ENCODE measurements at places on chromosomes 11 and 22.

DNA sequence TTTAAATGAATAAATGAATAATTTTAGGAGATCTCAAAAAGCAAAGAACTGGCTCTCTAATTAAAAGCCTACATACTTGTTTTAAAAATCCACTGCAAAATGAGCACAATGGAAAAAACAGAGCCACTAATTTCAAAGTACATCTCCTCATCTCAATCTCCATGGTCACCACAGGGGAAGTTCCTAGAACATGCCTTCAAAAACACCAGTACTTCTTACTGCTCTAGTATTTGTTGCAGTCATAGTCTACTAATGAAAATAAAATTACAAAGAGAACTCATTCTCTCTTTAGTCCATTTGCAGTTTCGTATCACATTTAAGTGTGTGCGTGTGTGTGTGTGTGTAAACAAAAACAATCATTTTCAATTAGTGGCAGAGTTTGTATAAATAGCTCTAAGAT is 54.0 kb downstream of the PIK3C2A start:
- DNase-seq, result no peak

- no peak for DNase-seq
Observed at GRCh38 chr11:2089536-2090165, 49.5 kb downstream of the IGF2 start.

GRCh38 chr11:21485006-21485405 is 707.9 kb upstream of the ANO5 start:
- no peak for DNase-seq

DNA sequence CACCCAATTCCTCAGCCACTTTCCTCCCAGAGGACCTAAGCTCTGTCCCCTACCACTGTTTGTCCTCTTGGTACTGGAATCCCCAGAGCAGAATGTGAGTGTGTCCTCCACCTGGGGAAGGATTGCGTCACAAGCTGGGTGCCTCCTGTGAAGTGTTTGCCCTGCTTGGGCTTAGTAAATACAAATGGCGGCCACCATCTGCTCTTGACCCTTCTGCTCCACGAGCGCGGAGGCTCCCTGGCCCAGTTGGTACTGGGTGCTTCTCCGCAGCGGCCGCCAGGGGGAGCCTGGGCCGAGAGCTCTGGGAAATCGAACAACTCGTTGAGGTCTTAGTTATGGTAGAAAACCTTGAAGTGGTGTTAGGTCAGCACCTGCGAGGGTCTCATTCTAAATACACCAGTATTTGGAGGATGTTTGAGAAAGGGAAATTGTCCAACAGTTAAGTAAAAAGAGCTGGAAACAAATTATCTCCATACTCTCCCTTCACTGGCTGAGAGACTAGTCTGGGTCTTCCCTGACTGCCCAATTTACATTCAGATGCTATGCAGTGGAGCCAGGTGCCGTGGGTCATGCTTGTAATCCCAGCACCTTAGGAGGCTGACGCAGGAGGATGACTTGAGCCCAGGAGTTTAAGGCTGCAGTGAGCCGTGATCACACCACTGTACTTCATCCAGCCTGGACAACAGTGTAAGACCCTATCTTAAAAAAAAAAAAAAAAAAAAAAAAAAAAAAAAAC is 74.6 kb upstream of the TEAD1 start:
- no peak for DNase-seq

DNA sequence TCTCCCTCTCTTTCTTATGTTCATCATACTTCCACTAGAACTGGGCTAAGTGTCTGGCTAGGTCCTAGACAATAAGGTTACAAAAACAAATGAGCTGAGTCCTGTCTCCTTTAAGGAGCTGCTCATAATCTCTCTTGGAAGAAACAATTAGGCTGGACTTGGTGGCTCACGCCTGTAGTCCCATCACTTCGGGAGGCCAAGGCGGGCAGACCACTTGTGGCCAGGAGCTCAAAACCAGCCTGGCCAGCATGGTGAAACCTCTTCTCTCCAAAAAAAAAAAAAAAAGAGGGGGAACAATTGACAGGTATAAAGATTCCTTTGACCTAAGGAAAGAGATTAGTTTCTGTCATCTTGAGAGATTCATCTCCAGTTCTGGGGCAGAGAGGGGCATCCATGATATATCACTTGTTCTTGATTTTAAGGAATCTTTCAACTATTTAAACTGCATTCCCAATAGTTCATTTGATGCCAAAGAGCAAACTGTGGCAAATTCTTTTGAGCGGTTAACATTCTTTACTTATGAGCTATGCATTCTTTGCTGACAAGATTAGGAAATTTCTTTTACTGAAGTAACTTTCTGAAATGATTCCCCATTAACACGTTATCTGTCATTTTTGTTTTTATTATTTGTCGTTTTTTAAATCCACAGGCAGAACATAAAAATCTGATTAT is 125.5 kb downstream of the C11orf87 start:
- DNase-seq, result peak; percentile 32

DNA sequence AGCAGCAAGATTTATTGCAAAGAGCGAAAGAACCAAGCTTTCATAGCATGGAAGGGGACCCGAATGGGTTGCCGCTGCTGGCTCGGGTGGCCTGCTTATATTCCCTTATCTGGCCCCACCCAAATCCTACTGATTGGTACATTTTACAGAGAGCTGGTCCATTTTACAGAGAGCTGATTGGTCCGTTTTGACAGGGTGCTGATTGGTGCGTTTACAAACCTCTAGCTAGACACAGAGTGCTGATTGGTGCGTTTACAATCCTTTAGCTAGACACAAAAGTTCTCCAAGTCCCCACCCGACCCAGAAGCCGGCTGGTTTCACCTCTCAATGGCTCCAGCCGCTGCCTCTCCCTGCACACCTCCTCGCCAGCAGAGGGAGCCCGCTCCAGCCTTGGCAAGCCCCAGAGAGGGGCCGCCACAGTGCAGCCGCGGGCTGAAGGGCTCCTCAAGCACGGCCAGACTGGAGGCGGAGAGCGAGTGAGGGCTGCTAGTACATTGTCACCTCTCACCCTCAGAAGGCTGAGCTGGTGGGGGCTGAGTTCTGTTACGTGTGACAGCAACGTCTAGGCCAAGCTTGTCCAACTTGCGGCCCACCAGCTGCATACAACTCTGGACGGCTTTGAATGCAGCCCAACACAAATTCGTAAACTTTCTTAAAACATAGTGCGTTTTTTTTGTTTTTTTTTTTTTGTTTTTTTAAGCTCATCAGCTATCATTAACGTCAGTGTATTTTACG is 8.7 kb downstream of the PTH start:
- no peak for DNase-seq

- DNase-seq, result no peak
Observed at GRCh38 chr11:122789907-122790306, 48.4 kb upstream of the CRTAM start.

DNA sequence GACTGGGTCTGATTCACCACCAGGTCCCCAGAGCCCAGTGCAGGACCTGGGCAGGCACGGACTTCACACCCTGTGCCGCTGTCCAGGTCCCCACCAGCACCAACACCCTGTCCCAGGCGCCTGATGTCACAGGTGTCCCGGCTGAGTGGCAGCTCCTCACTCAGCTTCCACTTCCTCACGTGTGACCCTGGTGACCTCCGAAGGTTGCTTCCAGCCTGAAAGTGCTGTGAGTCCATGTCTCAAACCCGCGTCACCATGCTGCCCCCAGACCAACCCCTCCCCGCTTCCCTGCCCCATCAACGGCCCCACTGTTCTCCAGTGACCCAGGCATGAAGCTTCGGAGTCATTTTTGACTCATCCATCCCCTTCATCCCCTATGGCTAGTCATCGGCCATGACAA is 25.7 kb upstream of the PICK1 start:
- no peak for DNase-seq

- no peak for DNase-seq
Observed at GRCh38 chr22:22022255-22022840, 39.8 kb upstream of the TOP3B start.

DNA sequence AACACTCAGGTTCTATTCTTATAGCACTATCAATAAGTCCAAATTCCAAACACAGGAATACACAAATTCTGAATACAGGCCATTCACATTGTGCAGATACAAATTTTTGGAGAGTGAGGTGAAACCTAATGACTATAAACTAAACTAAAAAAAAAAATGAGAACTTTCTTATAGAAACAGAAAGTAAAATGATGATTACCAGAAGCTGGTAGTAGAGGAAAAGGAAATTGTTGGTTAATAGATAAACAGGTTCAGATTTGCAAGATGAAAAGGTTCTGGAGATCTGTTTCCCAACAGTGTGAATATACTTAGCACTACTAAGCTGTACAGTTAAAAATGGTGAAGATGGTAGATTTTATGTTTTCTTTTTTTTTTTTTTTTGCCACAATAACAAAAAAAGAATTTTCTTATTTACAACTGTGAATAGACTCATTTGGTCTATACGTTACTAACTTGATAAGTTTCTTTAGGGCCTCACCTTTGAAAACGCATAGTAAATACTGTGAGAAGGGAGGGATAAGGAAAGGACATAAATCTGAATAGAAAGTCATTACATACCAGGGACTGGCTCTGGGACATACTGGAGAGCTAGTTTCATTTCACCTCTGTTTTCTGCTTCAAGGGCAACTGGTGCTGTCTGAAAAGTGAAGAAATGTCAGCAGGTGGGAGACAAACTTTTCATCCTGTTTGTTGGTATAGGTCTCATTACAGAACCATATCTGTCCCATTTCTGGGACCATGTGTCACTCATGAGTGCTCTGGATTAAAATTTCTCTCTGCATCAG is 14.2 kb upstream of the CCDC89 start:
- DNase-seq, result no peak

DNA sequence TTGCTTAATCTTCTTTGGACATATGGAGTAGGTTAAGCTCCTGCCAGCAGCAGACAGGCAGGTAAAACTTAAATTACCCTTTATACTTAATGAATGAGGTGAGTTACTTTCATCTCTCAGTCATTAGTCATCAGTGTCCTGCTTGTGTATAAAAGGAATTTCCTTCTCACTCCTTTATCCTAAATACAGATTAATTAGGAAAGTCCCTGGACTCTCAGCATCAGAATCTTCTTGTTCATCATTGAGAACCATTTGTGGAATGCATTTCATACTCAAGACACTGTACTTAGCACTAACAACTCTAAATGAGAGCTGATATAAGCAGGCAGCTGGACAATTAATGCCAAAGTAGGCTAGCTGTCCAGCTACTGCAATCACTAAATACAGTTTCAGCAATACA is 630.4 kb downstream of the METTL15 start:
- DNase-seq, result no peak

- DNase-seq, result no peak
Observed at GRCh38 chr11:92739491-92739890, 230.0 kb upstream of the MTNR1B start.

- no peak for DNase-seq
Observed at GRCh38 chr11:111443640-111444039, 64.6 kb upstream of the POU2AF1 start.

GRCh38 chr11:110362971-110363509 is 66.6 kb upstream of the RDX start:
- DNase-seq, result no peak

DNA sequence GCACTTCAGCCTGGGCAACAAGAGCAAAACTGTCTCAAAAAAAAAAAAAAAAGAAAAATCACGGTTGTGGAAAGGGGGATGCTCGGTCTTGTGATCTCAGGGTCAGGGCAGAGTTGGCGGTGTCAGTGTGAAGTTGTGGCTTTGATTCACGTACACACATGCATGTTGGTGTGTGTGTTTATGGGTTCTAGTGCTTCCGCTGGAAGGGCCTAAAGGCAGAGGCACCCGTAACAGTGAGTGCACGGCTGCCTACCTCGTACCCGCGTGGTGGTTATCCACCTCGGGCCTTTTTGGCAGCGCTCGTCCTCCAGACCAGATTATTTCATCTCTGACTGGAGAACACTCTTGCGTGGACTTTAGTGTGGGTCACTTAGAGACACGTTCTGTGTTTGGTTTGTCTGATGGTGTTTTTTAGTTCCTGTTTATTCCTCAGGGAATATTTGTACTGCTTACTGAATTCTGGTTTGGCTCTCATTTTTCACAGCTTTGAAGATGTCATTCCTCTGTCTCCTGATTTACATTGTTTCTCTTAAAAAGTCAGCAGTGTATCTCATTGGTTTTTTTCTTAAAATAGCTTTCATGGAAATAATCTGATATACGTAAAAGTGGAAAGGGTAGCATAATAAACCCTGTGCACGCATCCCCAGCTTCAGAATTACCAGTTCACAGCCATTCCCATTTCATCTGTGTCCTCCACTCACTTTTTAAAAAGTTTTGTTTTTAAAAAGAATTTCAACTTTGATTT is 15.6 kb downstream of the ZBED4 start:
- DNase-seq, result no peak

- peak; percentile 15 for DNase-seq
Observed at GRCh38 chr11:61718621-61719302, 33.7 kb upstream of the MYRF start.

GRCh38 chr11:76123248-76123647 is 83.1 kb downstream of the WNT11 start:
- DNase-seq, result no peak

DNA sequence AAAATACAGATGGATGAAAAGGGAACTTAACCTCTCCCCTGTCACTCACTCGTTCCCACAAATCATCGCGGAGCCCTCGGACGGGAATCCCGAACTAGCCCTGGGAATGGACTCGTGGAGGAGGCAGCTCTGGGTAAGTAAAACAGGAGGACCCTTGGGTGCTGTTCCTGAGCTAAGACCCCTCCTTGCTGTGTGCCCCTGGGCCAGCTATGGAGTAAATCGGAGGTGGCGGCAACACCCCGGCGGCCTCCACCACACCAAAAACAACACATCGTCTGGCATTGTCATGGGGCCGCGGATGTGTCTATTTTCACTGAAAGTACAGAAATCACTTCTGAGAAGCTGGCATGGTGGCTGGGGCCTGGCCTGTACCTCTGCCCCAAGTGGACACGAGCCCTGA is 12.1 kb downstream of the CPT1A start:
- no peak for DNase-seq

DNA sequence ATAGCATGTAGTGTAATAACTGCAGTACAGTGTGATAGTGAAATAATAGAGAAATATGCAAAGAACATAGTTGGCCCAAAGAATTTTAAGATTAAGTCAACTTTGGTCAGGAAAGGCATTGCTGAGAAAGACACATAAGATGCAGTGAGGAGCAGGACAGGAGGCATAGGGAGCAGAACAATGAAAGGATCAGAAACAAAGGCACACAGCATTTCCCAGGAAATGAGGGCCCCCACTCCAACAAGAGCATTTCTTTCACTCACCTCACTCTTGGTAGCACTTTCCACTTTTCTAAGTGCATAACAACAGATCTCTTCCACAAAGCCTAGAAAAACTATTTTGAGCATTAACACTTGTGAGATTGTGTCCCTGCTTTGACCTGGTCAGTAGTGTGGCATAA is 238.4 kb upstream of the FAT3 start:
- DNase-seq, result no peak

GRCh38 chr11:5348551-5349194 is 2.6 kb upstream of the OR51B6 start:
- DNase-seq, result no peak

GRCh38 chr11:37088573-37088910 is 490.5 kb upstream of the RAG2 start:
- no peak for DNase-seq
